ENCODE measurements at places on chromosomes 2 and 18.

DNA sequence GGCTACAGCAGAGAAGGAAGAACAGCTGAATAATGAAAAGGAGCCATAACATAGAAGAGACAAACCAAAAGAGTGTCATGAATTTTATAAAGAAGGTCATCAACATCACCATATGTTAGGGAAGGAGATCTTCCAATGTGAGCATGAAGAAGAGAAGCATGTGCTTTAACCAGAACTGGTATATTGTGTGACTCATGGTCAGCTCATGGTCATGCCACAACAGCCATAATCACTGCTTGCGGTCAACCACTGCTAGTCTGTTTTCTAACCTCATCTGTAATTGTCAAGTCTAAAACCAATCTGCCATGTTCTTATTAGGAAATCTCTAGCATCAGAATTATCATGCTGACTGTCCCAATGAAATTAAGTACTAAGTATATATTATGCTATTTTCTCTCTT lies 204.1 kb upstream of the VRK2 start:
- no peak for DNase-seq

DNA sequence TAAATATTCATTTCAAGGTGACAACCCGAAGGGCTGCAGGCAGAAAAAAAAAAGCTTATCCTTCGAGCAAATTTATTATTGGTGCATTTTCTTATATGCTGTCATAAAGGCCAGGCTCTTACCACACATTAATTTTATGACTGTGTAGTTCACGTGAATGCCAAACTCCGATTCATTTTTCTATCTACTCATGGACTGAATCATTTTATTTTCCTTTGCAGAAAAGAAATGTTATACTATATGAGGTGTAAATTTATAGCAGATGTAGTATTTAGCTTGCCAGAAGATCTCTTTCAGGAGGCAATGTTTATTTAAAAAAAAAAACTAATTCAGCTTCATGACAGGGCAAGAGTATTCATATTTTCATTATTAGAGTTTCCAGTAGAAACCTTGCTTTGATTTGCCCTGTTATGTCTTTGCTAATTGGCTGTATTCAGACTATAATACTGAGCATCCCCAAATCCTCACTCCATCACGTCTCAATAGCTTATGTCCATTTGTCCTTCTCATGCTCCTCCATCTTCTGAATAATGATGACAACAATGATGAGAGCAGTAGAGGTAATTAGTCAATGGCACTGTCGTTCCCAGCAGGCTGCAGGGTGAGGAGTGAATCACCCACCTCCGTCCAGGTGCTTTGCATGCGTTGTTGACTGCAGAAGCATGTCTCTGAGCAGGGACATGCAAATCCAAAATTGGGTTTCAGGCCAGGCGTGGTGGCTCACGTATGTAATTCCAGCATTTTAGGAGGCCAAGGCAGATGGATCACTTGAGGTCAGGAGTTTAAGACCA lies 101.1 kb upstream of the RAB12 start:
- DNase-seq: no peak

- DNase-seq: no peak
Observed at GRCh38 chr2:193783681-193784080, 1588.9 kb upstream of the TMEFF2 start.

GRCh38 chr2:120398051-120398995 lies 52.4 kb downstream of the INHBB start:
- no peak for DNase-seq

All from progenitor cell of endocrine pancreas (in vitro differentiated cells).